Activated CD4-positive, alpha-beta T cell treated with anti-CD3 and anti-CD28 coated beads, Interleukin-2, amount 10 ng/mL, durations not matched to agents 7 days and 5 days (primary cell): ENCODE measurements at places on chromosomes 3 and 15.

- H3K4me3 ChIP-seq, result no peak overlapping the region
- H3K27me3 ChIP-seq, result peaks cover 4% of the 10 kb centered on the region
These were observed 41.6 kb upstream of the BDH1 start for GRCh38 chr3:197597335-197597734.

DNA sequence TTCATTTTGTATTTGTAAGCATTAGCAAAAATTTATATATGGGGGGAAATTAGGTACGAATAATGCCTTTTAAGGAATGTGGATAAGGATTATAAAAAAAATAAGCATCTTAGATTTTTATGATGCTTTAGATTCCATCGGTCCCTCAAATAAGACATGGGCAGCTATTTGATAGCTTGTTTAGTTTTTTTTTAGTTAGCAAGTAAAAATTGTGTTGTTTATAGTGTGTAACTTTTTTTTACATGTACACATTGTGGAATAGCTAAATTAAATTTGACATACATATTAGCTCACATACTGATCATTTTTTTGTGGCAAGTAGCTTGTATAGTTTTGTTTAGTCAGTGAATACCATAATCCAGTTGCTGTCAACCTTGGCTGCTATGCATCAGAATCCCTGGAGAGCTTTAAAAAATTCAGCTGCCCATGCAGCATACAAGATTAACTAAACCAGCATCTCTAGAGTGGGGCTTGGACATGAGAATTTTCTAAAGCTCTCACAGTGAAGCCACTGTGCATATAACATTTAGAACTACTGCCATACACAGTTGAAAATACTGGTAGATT is 53.9 kb downstream of the TMOD3 start:
- no peaks in the 10 kb centered on the region for H3K4me1 ChIP-seq
- H3K36me3 ChIP-seq, result peaks cover 36% of the 10 kb centered on the region
- no peak overlapping the region for H3K4me3 ChIP-seq
- no peaks in the 10 kb centered on the region for H3K27me3 ChIP-seq
- no peak overlapping the region for H3K27ac ChIP-seq

DNA sequence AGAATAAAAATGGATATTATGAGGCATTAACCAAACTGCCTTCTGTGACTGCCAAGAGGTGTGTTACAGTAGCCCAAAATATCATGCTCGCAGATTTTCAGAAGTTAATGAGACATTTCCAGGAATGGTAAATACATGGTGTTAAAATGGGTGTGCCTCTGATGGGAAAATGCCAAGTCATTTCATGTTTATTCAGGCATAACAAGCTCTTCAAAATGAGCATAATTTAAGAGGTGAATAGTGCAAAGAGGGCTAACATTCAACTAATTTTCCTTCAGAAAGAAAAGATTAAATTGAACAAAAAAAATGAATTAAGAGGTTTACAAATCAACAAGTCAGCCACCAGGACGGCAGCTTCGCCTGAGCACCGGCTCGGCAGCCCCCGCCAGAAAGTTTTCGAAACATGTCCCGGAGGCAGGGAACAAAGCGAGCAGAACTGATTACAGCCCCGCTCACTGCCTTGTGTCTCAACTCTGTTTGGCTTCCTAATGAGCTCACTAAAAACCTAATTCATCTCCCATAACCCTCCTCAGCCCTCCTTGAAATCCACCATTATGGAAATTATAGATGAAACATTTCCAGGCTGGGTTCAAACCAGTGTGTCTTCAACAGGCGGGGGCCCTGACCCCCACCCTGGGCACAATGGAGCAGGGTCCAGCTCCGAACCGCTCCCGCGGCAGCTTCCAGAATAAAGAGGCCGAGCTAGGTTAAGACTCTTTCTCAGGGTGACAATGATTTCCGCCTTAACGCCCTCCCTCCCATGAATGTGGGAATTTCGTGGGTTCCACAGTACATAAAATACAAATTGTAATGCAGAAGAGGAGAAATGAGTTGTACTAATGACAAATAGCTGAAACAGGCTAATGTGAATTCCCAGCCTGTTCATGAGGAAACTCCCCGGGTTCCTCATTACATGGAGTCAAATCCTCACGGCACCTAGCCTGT is 43.9 kb downstream of the MEIS2 start:
- H3K27me3 ChIP-seq, result no peaks in the 10 kb centered on the region
- no peaks in the 10 kb centered on the region for H3K36me3 ChIP-seq
- no peaks in the 10 kb centered on the region for H3K4me1 ChIP-seq
- DNase-seq, result no peak

- peaks cover 26% of the 10 kb centered on the region for H3K4me1 ChIP-seq
- H3K36me3 ChIP-seq, result peaks cover 2% of the 10 kb centered on the region
- no peak overlapping the region for H3K27ac ChIP-seq
These were observed 2.3 kb downstream of the OCA2 start for GRCh38 chr15:28096670-28097431.

GRCh38 chr3:188663839-188664238 is 507.9 kb upstream of the TPRG1 start:
- H3K27ac ChIP-seq, result no peak overlapping the region
- H3K36me3 ChIP-seq, result no peaks in the 10 kb centered on the region
- DNase-seq, result no peak
- H3K4me3 ChIP-seq, result no peak overlapping the region

- no peak overlapping the region for H3K4me3 ChIP-seq
- no peak overlapping the region for H3K27ac ChIP-seq
- no peaks in the 10 kb centered on the region for H3K4me1 ChIP-seq
- H3K36me3 ChIP-seq, result no peaks in the 10 kb centered on the region
- no peak for DNase-seq
These were observed 171.9 kb downstream of the SYNPR start for GRCh38 chr3:63450023-63450422.

- no peak overlapping the region for H3K4me3 ChIP-seq
- H3K4me1 ChIP-seq, result no peaks in the 10 kb centered on the region
- H3K36me3 ChIP-seq, result no peaks in the 10 kb centered on the region
- DNase-seq, result no peak
- H3K27ac ChIP-seq, result no peak overlapping the region
These were observed 27.0 kb downstream of the ALDH1A2 start for GRCh38 chr15:58038426-58039078.

DNA sequence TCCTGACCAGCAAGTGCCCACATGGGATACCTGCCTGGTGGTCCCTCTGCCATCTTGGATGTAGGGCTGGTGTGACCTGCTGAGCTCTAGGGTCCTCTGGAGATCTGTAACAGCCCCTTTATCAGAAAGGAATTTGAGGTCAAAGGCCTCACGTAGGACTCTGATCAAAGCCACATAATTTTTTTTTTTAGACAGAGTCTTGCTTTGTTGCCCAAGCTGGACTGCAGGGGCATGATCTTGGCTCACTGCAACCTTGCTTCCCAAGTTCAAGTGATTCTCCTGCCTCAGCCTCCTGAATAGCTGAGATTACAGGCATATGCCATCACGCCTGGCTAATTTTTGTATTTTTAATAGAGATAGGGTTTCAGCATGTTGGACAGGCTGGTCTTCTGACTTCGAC is 9.5 kb downstream of the ITGB5 start:
- H3K27me3 ChIP-seq, result peaks cover 23% of the 10 kb centered on the region
- H3K27ac ChIP-seq, result no peak overlapping the region
- DNase-seq, result no peak
- peaks cover 11% of the 10 kb centered on the region for H3K4me1 ChIP-seq

DNA sequence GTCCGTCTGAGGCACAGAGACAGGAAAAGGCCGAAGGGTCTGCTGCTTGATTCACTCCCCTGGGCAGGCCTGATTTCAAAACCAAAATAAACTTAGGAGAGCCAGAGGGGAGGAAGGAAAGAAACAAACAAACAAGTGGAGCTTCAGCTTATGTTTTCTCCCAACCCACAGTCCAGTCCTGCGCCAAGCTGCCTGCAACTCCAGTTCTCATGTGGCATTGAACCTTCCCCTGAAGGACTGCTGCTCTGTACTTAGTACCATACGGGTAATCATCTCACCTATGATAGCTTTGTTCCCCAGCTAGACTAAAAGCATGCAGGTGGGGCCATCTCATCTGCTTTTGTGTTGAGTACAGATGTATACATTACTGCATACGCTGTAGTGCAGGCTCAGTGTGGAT is 236.4 kb downstream of the THRB start:
- no peaks in the 10 kb centered on the region for H3K27me3 ChIP-seq
- H3K4me1 ChIP-seq, result no peaks in the 10 kb centered on the region
- H3K4me3 ChIP-seq, result no peak overlapping the region

DNA sequence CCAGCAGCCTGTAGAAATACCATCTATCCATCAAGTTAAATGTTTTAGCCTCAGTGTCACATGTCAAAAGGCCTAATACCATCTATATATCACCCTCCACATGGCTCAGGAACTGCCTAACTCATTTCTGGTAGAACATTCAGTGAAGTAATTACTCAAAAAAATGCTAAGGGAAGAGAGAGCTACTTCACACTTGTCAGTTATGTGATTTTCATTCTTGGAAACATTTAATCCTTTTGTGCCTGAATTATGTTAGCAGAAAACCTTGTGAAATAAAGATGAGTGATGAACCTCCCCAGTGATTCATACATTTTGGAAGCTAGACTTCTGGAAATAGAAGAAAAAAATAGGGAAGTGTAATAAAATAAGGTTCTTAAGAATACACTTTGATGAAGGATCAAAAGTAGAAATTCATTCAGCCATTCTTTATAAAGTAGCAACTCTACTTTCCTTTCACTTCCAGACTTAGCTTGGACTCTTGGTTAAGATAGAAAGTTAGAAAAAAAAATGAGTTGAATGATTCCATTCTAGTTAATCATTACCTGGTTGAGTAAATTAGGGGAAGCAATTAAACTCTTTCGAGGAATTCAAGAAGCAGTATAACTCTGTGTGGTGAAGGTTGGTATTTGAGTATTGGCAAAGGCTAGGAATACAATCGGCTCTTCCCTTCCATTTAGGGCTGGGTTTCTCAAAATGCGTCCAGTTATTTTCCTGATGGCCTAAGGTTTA is 3.6 kb downstream of the OTOL1 start:
- no peaks in the 10 kb centered on the region for H3K36me3 ChIP-seq
- H3K27ac ChIP-seq, result no peak overlapping the region
- H3K4me3 ChIP-seq, result no peak overlapping the region
- DNase-seq, result no peak
- H3K4me1 ChIP-seq, result no peaks in the 10 kb centered on the region

- no peak overlapping the region for H3K27ac ChIP-seq
- DNase-seq, result no peak
- no peak overlapping the region for H3K4me3 ChIP-seq
These were observed 160.0 kb upstream of the SNTN start for GRCh38 chr3:63492464-63492863.

- no peaks in the 10 kb centered on the region for H3K36me3 ChIP-seq
- no peaks in the 10 kb centered on the region for H3K4me1 ChIP-seq
- no peaks in the 10 kb centered on the region for H3K27me3 ChIP-seq
- no peak overlapping the region for H3K4me3 ChIP-seq
- H3K27ac ChIP-seq, result no peak overlapping the region
These were observed 70.9 kb upstream of the ST8SIA2 start for GRCh38 chr15:92322566-92323355.

GRCh38 chr15:65042776-65043327 is 2.3 kb upstream of the SLC51B start:
- no peak overlapping the region for H3K4me3 ChIP-seq
- no peaks in the 10 kb centered on the region for H3K36me3 ChIP-seq
- no peak overlapping the region for H3K27ac ChIP-seq
- H3K27me3 ChIP-seq, result peaks cover 2% of the 10 kb centered on the region
- no peaks in the 10 kb centered on the region for H3K4me1 ChIP-seq
- no peak for DNase-seq
